ENCODE measurements at places on chromosomes 3 and 15.
A peak's percentile ranks its signal among the peaks of the same experiment; 100 is the strongest.

DNA sequence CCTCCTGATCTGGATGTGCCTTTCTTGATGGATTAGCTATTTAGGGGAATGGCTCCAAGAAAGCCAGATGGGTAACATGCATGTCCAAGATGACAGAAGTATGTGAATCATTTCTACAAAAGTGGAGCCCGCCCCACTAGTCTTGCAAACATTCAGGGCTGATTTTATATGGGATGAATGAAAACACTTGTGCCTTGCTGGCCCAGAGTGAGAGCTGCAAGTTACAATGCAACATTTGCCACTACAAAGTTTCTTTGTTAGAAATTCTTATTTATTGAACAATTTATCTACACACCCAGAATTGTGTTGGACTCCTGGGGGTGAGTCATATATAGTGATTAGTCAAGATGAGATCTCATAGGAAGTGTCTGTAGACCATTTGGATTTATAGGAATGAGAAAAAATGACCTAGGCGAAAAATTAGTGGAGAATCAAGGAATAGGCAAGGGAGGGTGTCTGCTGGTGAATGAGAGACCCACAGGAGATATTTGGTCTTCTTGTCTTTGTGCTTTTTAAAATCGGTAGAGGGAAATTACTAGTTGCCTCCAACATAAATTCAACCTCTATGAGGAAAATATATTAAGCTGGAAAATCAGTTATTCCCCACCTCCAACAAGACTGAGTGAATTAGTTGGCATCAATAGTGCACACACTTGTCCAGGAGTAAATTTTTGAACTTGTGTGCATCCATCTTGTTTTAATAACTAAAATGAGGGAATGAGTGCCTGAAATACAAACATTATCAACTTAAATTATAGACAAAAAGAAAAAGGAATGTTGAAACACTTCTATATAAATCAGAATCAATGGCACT lies 53.5 kb upstream of the DCBLD2 start:
- no peak for DNase-seq

DNA sequence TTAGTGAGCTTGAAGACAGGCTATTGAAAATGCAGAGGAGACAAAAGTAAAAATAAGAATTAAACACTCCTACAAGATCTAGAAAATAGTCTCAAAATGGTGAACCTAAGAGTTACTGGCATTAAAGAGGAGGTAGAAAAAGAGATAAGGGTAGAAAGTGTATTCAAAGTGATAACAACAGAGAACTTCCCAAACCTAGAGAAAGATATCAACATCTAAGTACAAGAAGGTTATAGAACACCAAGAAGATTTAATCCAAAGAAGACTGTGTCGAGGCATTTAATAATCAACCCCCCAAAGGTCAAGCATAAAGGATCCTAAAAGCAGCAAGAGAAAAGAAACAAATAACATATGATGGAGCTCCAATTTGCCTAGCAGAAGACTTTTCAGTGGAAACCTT lies 23.3 kb downstream of the PDCD10 start:
- no peak for DNase-seq

GRCh38 chr15:59998305-59998949 lies 5.7 kb upstream of the FOXB1 start:
- DNase-seq = no peak

DNA sequence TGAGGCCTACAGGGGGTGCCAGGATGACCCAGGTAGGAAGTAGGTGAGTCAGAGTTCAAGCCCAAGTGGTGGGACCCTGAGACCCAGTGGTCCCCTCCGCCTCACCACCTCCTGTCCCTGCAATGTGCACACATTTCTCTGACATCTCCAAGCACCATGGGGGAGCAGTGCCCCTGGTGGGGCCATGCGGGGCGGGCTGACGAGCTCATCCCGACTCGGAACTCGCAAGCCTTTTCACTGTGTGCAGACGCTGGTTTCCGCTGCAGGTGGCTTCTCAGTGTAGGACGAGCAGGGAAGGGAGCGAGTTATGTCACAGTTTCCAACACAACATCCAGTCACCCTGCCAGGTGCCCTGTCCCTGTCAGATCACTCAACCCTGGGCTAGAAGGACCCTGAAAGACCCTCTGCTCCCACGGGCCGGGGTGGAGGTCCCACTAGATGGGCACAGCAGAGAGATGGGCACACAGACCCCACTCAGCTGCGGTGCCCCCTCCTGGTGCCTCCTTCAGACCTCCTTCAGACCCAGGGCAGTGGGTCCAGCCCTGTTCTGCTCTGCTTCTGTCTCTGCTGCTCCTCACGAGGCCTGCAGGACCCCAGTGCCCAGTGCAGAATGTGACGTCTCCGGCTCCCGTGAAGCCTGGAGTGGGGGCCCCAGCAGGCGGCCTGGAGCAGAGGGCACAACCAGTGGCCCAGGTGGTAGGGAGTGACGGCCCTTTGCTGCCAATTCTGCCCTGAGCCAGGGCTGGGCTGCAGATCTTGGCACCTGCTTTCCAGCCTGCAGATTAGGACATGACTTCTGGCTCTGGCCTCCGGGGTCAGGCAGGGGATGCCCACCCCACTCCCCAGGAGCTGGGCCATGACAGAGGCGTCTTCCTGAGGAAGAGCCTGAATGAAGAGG lies 102.0 kb upstream of the RPL32 start:
- no peak for DNase-seq

GRCh38 chr3:106114848-106115247 lies 246.0 kb upstream of the CBLB start:
- DNase-seq = no peak

DNA sequence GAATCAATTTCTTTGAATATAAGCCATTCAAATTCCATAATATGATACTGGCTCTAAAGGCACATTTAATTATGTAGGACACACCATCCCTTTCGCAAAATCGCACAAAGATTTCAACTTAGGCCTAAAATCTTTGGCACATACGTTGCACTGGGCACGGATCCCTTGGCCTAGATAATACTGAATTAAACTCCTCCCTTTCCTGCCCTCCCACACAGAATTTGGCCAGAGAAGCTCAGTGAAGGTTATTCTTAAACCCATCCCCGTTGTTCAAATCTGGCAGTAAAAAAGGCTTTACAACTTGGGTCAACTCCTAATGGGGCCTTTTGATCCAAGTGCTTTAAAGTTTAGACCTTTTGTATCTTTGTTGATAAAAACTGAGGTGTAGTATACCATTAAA lies 247.2 kb downstream of the PTPRG start:
- no peak for DNase-seq

GRCh38 chr3:102238362-102238761 lies 196.5 kb upstream of the ZPLD1 start:
- no peak for DNase-seq

DNA sequence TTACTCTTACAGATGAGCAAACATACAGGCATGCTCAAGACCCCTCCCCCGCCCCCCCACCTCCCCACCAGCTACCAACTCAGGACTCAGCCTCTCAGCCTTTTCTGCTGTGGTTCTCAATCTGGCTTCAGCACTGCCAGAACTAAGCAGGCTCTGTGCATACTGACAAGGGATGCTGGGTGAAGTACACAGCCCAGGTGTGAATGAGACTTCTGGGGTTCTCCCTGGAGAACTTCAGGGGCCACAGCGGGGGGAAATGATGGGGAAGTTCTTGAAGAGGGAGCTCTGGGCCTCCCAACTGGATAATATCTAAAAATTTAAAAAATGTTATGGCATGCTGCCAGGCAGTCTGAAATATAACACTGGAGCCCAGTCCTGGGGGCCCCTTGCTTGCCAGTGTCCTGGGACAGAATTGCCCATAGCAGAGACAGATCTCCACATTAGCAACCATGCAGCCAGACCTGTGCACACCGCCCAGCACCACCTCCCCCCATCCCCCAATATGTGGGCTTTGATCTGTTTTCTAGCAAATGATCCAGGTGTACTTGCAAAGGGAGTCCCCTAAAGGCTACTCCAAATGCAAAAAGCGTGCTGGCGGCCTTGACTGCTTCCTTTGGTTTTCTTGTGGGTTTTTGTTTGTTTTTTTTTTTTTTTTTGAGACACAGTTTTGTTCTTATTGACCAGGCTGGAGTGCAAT lies 41.4 kb downstream of the PGPEP1L start:
- no peak for DNase-seq

- no peak for DNase-seq
Measured at GRCh38 chr15:31732726-31733125, 297.6 kb upstream of the CHRNA7 start.

- no peak for DNase-seq
Measured at GRCh38 chr3:52570076-52570475, 33.7 kb downstream of the UQCC5 start.

GRCh38 chr3:46979958-46980497 lies 562 bp downstream of the NBEAL2 start:
- DNase-seq = no peak

DNA sequence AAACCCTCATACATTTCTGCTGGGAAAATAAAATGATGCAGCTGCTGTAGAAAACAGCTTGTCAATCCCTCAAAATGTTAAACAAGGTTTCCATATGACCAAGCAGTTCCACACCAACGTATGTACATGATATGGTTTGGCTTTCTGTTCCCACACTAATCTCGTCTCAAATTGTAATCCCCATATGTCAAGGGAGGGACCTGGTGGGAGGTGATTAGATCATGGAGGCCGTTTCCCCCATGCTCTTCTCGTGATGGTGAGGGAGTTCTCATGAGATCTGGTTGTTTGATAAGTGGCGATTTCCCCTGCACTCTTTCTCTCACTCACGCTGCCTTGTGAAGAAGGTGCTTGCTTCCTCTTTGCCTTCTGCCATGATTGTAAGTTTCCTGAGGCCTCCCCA lies 100.6 kb upstream of the SLC24A5 start:
- DNase-seq = no peak

GRCh38 chr3:146912241-146913015 lies 307.3 kb upstream of the PLSCR5 start:
- DNase-seq = no peak

DNA sequence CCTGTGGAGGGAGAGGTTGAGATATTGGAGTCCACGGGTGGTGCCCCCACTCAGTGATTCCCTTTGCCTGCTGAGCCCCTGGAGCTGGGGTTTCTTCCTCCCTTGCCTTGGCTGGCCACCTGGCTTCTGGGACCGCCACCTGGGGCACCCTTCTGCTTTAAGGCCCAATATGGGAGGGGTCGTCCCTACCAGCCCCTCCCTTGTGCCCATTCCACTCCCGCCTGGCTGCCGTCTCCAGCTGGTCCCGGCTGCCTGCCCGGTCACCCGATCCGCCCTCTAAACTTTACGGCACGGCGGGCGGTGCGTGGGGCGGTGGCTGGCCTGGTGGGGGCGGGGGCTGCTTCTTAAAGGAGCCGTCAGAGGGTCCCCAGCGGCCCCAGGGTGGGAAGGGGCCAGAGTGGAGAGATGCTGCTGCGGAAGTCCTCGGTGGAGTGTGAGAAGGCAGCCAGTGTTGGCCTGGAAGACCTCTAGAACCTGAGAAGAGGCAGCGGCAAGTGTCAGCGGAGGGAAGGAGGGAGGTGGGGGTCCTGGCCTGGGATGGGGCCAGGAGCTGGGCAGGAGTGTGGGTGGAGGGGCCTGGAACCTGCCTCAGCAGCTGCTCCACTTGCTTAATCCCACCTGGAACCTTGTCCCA lies 1.6 kb upstream of the SEMA3B start:
- DNase-seq = no peak

GRCh38 chr3:61173676-61174075 lies 77.6 kb downstream of the FHIT start:
- DNase-seq = no peak

GRCh38 chr15:79057050-79057449 lies 33.5 kb downstream of the RASGRF1 start:
- no peak for DNase-seq

GRCh38 chr3:90015688-90016356 lies 908.4 kb downstream of the EPHA3 start:
- no peak for DNase-seq

GRCh38 chr15:62592920-62593319 lies 427.8 kb upstream of the C2CD4B start:
- DNase-seq = no peak

DNA sequence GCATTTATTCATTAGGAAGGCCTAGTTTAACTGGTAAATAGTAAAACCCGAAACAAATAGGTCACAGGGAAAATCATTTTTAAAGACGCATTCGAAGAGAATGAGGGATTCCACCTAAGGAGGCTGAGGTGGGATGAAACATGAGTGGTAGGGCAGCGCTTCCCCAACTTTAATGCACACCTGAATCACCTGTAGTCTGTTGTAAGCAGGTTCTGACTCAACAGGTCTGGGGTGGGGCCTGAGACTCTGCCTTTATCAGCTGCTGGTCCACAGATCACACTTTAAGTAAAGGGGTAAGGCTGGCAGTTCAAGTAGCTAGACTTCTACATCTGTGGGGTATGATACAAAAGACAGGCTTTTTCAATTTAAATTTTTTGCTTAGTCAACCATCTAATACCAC lies 223.5 kb upstream of the UBE2E2 start:
- DNase-seq = no peak

- DNase-seq = no peak
Measured at GRCh38 chr3:120077731-120078130, 16.5 kb downstream of the GSK3B start.

- DNase-seq = no peak
Measured at GRCh38 chr3:151558661-151559060, 97.8 kb upstream of the IGSF10 start.

GRCh38 chr3:171548917-171549316 lies 88.7 kb upstream of the TNIK start:
- no peak for DNase-seq

- no peak for DNase-seq
Measured at GRCh38 chr3:100879195-100879810, 113.9 kb downstream of the ABI3BP start.

- DNase-seq = peak; percentile 79
Measured at GRCh38 chr15:51736751-51737521, 519 bp downstream of the LYSMD2 start.

DNA sequence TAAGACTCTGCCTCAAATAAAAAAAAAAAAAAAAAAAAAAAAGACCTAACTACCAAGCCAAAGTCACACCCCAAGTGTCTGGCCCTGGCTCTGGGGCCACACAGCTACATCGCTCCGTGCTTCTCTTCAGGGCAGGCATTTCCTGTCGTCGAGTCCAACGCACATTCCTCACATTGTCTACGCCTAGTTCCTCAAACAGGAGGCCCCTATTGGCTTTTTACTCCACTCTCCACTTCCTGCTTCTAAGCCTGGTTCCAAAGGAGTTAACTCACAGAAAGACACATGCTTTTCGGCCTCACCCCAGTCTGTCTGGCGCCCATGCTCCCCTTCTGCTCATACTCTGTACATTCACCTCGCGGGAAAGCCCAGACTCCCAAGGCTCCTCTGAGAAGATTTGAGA lies 28.8 kb downstream of the KNG1 start:
- DNase-seq = no peak

- no peak for DNase-seq
Measured at GRCh38 chr15:47394286-47394809, 323.0 kb upstream of the SEMA6D start.

DNA sequence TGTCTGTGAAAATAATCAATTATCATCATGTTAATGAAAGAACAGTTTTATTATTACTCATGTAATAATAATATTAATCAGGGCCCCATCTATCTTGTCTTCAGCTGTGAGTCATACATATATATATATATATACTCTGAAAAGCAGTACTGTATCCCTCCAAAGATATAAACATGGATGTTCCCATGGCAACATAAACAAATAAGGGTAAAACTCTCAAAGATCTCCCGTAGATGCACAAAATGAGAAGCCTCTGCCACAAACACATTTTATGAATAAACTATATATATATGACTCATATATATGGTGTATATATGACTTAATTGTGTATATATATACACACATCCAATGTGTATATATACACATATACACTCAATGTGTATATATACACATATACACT lies 163.8 kb upstream of the ARHGEF26 start:
- no peak for DNase-seq

Measured in natural killer cell (primary cell).